ENCODE measurements at places on chromosomes 2 and 18.

GRCh38 chr2:217920879-217921603 lies 81.8 kb downstream of the TNS1 start:
- no peaks in the 10 kb centered on the region for H3K4me1 ChIP-seq
- H3K27me3 ChIP-seq = no peaks in the 10 kb centered on the region
- no peak overlapping the region for H3K4me3 ChIP-seq
- no peak for DNase-seq
- no peak overlapping the region for H3K27ac ChIP-seq

DNA sequence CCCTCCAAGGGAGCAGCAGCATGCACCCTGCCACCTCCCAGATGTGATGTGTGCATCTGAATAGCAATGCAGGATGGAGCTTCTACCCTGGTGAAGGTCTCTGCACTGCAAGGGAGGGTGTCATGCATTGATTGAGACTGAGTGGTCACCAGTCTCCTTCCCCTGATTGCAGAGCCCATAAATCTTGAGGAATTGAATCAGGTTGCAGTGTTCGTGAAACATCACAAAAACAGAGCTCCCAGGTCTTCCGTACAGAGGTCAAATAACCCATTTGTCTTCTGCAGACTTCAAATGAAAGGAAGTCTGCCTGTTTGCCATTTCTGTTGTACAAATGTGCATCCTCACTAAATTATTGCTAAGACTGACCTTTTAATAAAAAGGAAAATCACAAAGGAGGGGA lies 136.8 kb downstream of the WDSUB1 start:
- no peaks in the 10 kb centered on the region for H3K36me3 ChIP-seq
- no peak for DNase-seq
- peaks cover 22% of the 10 kb centered on the region for H3K4me1 ChIP-seq
- no peaks in the 10 kb centered on the region for H3K27me3 ChIP-seq

GRCh38 chr18:13610555-13611141 lies 115.7 kb downstream of the FAM210A start:
- H3K4me1 ChIP-seq = peaks cover 59% of the 10 kb centered on the region
- H3K27me3 ChIP-seq = no peaks in the 10 kb centered on the region
- DNase-seq = no peak
- H3K36me3 ChIP-seq = no peaks in the 10 kb centered on the region
- no peak overlapping the region for H3K27ac ChIP-seq
- no peak overlapping the region for H3K4me3 ChIP-seq

DNA sequence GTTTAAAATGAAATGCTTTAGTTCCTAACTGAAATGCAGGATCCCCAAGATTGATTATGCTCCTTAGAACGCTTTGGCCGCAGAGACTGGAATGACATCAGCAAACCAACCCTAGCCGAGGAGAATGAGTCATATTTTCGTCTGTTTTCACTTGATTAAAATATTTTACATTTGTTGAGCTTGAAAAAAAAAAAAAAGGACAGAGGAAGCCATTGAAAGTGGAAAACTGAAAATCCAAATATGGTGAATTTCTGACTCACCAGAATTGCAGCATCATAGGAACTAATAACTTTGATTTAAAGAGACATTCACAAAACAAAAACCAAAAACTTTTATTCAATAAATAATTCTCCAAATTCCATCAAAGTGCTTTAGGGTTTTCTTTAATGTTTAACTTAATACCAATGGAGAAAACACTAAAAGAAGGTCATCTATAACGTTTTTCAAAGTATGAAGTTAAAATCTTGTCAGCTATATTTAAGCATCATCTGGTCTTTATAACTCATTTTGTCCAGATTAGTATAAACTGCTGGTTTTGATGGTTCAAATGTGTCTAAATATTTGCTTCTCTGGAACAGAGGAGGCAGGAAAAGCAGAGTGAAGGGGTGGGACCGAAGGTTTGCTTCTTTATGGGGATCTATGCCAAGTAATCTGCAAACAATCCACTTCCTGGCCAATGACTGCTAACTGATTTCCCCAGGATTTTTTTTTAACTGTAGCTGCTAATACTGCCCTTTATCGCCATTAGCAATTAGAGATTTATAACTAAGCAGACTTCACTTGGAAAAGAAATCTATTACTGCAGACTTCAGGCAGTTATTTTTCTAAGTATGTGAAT lies 30.9 kb upstream of the COL5A2 start:
- no peak overlapping the region for H3K4me3 ChIP-seq
- DNase-seq = no peak
- no peaks in the 10 kb centered on the region for H3K36me3 ChIP-seq

- H3K4me1 ChIP-seq = peaks cover 9% of the 10 kb centered on the region
- H3K36me3 ChIP-seq = no peaks in the 10 kb centered on the region
- no peak overlapping the region for H3K27ac ChIP-seq
- H3K4me3 ChIP-seq = no peak overlapping the region
- DNase-seq = no peak
- peaks cover 47% of the 10 kb centered on the region for H3K27me3 ChIP-seq
Measured at GRCh38 chr2:38037325-38037724, 38.6 kb downstream of the CYP1B1 start.

DNA sequence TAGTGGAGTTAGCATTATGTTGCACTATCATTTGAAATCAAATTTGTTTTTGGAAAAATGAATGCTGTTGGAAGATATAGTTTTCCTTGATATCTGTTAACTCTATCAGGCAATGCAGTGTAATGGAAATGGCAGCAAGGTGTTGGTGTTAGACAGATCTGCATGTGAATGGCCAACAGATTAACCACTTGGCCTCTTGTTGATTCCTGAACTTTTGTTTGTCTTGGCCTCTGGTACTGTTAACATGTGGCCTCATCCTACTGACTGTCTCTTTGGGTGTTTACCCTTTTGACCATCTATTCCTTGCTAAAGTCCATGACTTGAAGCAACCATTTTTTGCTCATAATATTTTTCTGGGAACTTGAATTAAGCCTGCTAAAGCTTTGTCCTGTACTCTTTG lies 110.2 kb upstream of the CDH2 start:
- no peak for DNase-seq
- no peaks in the 10 kb centered on the region for H3K36me3 ChIP-seq
- no peaks in the 10 kb centered on the region for H3K4me1 ChIP-seq
- H3K27ac ChIP-seq = no peak overlapping the region

DNA sequence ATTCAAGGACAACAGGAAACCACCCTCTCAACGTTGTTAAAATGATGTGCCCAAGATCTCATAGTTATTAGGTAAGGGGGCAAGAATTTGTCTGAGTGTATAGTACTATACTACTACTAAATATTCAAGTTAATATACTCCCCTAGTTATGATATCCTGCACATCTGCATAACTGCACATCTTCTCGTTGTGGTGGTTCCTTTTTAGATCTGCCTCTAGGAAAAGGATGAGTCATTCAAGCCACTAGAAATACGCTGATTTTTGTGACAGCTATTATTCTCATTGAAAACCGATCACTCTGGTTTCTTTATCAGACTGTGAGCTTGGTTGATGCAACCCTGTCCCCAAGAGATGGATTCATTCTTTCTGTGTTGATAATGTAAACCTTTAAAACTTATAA lies 1067.0 kb upstream of the FANCL start:
- H3K4me3 ChIP-seq = no peak overlapping the region
- no peak for DNase-seq
- no peaks in the 10 kb centered on the region for H3K27me3 ChIP-seq

- peaks cover 90% of the 10 kb centered on the region for H3K36me3 ChIP-seq
- H3K27ac ChIP-seq = no peak overlapping the region
- no peak overlapping the region for H3K4me3 ChIP-seq
- H3K27me3 ChIP-seq = no peaks in the 10 kb centered on the region
Measured at GRCh38 chr2:230205034-230205433, 14.8 kb downstream of the SP110 start.

DNA sequence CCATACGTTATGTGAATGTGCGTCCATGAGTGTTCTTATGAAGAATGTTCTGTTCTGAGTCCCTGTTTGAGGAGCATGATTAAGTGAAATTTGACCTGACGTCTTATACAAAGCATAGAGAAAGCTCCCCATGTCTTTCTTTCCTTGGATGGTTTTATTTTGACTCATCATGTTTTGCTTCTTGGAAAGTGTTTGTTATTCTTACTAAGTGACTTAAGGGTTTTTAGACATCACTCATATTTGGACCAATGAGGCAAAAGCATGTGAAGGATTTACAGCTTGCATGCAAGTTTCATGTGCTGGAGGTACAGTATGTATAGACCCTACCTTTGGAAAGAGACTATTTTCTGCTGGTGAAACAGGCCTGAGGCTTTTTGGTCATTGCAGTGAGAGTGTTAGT lies 33.5 kb upstream of the ZEB2 start:
- H3K36me3 ChIP-seq = no peaks in the 10 kb centered on the region
- H3K27me3 ChIP-seq = no peaks in the 10 kb centered on the region
- no peak for DNase-seq
- H3K4me1 ChIP-seq = peaks cover 6% of the 10 kb centered on the region
- H3K4me3 ChIP-seq = no peak overlapping the region

GRCh38 chr2:127575185-127575765 lies 39.8 kb downstream of the MYO7B start:
- no peak overlapping the region for H3K27ac ChIP-seq
- no peaks in the 10 kb centered on the region for H3K36me3 ChIP-seq
- DNase-seq = no peak

DNA sequence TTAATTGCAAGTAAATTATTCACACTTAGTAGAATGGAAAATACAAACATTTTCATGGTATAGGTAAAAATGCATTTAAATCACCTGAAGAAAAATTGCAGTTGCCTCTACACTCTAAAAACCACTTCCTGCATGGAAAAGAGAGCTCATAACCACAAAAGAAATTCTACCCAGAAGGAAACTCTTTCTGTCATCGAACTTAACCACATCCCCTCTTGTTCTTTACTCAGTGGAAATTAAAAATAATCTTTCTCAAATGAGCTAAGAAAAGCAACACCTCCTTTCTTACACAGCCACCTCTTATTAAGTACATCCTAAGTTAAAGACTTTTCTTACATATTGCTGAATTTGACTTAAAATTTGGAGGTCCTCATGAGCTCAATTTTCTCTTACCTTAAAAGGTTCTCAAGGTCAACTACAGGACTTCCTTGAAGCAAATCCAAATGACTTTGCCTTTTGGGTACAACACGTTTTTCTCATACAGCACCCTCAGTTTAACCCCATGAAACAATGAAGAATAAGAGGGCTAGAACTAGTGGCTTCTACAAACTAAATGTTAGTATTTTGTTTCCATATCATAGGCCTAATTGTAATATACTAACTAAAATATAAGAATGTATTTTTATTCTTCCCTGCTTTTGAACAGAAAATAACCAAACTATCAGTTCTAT lies 109.1 kb upstream of the CRIM1 start:
- peaks cover 5% of the 10 kb centered on the region for H3K4me1 ChIP-seq
- H3K27ac ChIP-seq = no peak overlapping the region
- DNase-seq = no peak
- H3K36me3 ChIP-seq = no peaks in the 10 kb centered on the region
- H3K4me3 ChIP-seq = no peak overlapping the region

DNA sequence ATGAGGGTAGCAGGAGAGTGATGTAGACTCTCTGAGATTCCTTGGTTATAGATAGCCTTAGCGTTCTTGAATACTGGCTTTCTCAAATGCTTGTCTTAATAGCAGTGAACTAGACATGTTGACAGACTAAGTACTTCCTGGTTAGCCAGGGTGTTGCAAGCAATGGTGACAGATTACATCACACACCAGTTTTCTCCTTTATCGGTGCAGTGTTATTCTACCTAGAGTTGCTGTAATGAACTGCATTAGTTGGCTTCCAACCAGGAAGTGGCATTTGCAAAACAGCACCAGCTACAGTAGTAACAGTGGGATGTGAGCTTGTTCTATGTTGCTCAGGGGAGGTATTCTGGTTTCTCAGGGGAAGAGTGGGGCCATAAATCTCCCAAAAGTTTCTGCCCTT lies 582.2 kb upstream of the DDX18 start:
- H3K27ac ChIP-seq = no peak overlapping the region
- no peaks in the 10 kb centered on the region for H3K27me3 ChIP-seq
- no peaks in the 10 kb centered on the region for H3K4me1 ChIP-seq
- no peak for DNase-seq
- no peaks in the 10 kb centered on the region for H3K36me3 ChIP-seq
- H3K4me3 ChIP-seq = no peak overlapping the region

GRCh38 chr2:236512902-236513435 lies 56.7 kb upstream of the ACKR3 start:
- peak; percentile 38 for DNase-seq
- peaks cover 8% of the 10 kb centered on the region for H3K27me3 ChIP-seq
- no peaks in the 10 kb centered on the region for H3K36me3 ChIP-seq
- no peak overlapping the region for H3K27ac ChIP-seq

DNA sequence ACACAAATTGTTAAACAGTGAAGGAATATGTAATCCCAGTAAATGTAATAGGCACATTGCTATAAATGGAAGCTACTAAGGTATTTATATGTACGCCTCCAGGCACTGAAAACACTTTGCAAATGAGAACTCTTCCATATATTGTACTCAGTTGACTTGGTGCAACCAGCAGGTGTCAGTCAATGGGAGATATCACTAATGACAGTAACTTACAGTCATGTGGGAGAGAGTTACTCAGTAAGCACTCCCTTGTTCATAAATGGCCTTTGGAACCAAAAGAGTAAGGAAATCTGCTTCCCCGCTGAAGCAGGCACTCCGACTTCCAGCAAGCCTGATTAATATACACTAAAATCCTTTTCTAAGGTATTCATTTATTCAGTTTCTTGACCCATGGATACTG lies 5.9 kb downstream of the MDH1 start:
- no peak for DNase-seq
- H3K4me3 ChIP-seq = no peak overlapping the region
- H3K27ac ChIP-seq = no peak overlapping the region
- no peaks in the 10 kb centered on the region for H3K27me3 ChIP-seq
- peaks cover 27% of the 10 kb centered on the region for H3K4me1 ChIP-seq

- H3K4me1 ChIP-seq = no peaks in the 10 kb centered on the region
- no peaks in the 10 kb centered on the region for H3K27me3 ChIP-seq
- no peak for DNase-seq
Measured at GRCh38 chr2:3729055-3729448, 25.7 kb downstream of the DCDC2C start.

- DNase-seq = no peak
- no peaks in the 10 kb centered on the region for H3K4me1 ChIP-seq
- H3K27me3 ChIP-seq = no peaks in the 10 kb centered on the region
- H3K36me3 ChIP-seq = no peaks in the 10 kb centered on the region
Measured at GRCh38 chr2:199258291-199258690, 199.4 kb downstream of the SATB2 start.
